ENCODE measurements at places on chromosomes 16 and 17.

GRCh38 chr17:27315796-27316465, 22.0 kb downstream of the WSB1 start:
- no peak for DNase-seq

GRCh38 chr16:90048347-90048722, 28.8 kb downstream of the PRDM7 start:
- no peak for DNase-seq

- DNase-seq = no peak
These were observed 109.9 kb downstream of the GNAO1 start for GRCh38 chr16:56300891-56301850.

GRCh38 chr16:64543441-64543840, 578.4 kb downstream of the CDH11 start:
- DNase-seq = no peak

GRCh38 chr16:63192980-63193379, 1156.7 kb upstream of the CDH8 start:
- no peak for DNase-seq

- no peak for DNase-seq
These were observed 1.5 kb upstream of the FAAP100 start for GRCh38 chr17:81553616-81554181.

DNA sequence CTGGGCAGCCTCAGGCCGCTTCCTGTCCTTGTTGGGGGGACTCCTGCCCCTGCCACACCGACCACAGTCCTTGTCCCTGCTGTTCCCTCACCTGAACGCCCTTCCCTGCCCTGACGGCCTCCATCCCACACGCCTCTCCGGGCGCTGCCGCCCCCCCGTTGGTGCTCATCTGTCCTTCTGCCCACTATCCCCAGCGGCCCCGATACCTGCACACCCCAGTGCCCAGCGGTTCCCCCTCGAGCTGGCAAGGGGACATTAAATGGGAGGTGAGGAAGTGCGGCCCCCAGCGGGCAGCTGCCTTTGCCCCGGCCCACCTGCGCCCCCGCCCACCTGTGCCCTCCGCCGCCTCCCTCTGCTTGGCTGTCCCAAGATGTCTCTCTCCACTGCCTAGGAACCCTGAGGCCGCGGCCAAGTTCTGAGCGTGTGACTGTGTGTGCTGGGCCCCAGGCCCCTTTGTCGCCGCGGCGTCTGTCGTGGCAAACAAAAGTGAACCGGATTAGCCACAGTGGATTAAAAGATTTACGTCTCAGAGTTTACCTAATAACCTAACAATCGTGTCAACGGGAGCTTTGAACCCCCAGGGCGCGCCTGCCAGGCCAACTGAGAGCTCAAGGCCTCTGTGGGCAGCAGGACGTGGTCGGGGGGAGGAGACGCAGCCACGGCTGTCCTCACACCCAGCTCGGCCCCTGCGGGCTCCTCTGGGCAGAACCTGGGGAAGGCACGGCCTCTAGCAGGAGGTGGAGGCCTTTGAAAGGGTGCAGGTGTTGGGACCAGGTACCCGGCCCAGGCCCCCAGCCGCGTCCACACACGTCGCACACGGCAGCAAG, 7.6 kb upstream of the AXIN1 start:
- no peak for DNase-seq

- no peak for DNase-seq
These were observed 97.4 kb downstream of the MARF1 start for GRCh38 chr16:15545544-15545943.

GRCh38 chr16:87874639-87875427, 5.5 kb upstream of the SLC7A5 start:
- DNase-seq = no peak

DNA sequence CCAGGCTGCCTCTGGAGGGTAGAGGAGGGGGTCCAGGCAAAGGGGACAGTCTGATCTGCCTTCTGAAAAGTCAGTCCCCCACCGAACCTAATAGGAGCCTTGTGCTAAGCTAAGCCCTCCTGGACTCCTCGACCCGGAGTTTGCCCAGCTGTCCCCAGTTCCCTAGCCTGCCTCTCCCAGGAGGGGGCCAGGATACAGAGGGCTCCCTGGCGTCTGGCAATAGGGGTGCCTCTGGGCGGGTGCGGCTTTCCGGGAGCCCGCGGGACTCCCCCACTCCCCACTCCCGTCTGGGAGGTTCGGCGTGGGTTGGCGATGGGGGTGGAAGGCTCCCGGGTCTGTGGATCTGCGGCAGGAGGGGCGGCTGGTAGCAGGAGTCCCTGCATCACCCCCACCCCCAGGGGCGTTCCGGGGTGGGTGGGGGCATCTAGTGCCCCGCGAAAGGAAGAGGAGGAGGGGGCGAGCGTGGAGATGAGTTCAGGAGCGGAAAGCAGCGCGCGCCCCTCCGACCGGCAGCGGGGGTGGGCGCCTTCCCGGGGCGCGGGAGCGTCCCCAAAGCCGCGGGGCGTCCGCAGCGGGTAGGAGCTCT, 1.2 kb downstream of the GSG1L start:
- DNase-seq = no peak

GRCh38 chr17:82080048-82080788, 14.6 kb upstream of the DUS1L start:
- no peak for DNase-seq

GRCh38 chr16:4917117-4917516, 19.8 kb downstream of the PPL start:
- DNase-seq = no peak

GRCh38 chr16:73071131-73071940, 23.4 kb upstream of the ZFHX3 start:
- no peak for DNase-seq

- DNase-seq = no peak
These were observed 16.2 kb downstream of the ERCC4 start for GRCh38 chr16:13936155-13936554.

GRCh38 chr17:8159032-8159400, 3.7 kb downstream of the VAMP2 start:
- DNase-seq = no peak

- DNase-seq = no peak
These were observed 85.6 kb downstream of the WNT3 start for GRCh38 chr17:46732754-46733398.

DNA sequence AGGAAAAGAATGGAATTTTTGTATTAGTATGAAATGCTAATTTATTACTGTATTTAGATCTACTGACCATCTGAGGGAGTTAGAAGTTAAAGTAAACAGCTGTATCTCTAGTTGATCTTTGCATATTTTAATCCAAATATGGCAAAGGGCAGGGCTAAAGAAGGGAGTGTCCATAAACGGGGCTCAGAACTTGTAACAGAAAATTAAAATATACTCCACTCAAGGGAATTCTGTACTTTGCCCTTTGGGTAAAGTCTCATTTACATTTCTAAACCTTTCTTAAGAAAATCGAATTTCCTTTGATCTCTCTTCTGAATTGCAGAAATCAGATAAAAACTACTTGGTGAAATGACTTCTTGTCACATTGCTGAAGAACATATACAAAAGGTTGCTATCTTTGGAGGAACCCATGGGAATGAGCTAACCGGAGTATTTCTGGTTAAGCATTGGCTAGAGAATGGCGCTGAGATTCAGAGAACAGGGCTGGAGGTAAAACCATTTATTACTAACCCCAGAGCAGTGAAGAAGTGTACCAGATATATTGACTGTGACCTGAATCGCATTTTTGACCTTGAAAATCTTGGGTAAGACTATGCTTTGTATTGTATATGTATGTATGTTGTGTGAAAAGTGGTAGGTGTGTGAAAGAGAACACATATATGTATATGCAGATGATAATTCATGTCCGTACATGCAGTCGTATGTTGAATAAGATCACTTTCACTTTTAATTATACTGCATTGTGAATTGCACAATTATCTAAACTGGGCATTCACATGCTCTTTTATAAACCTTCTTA, at the start of gene ASPA:
ASPA (plus strand) TSS at position 186 of the 799 bp plus-strand sequence; CDS start at position 349, 163 bp downstream.
- DNase-seq = no peak

DNA sequence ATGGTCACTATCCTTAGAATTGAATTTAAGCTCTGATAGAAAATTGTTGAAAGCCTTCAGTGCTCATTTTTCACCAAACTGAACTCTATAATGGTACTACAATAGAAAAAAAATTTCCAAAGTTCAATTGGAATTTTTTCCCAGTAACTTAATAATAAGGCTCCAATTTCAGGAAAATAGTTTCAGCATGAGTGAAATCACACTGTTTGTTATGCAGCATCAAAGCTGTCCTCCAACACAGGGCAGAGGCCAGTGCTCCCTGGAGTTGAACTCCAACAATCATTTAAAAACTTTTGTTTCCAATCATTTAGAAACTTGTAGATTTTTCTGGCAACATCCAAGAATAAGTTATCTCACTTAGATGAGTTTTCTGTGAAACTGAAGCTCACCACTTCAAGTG, 103.1 kb upstream of the HSBP1 start:
- DNase-seq = no peak

- DNase-seq = no peak
These were observed 11.5 kb downstream of the RPGRIP1L start for GRCh38 chr16:53692146-53692545.

- no peak for DNase-seq
These were observed 28.2 kb downstream of the PRKCA start for GRCh38 chr17:66330646-66331037.

Measured in DMS 273 treated with DMSO at 0.1 percent for 48 hours (cell line).